ENCODE measurements at places on chromosomes 5 and 9. TPM values are rescaled to one million over a fixed set of nuclear protein-coding genes. Genes with fewer than 3 reads are reported as not detected.

The C6 gene
- not detected for total RNA-seq

The SLC34A1 gene
- not detected for total RNA-seq

The PCDHGA5 gene
- 2.2 TPM for total RNA-seq

- no peak for DNase-seq
These were observed 216.8 kb downstream of the PAX5 start for GRCh38 chr9:36817160-36817834.

GRCh38 chr5:80220245-80220897 lies 35.5 kb downstream of the SERINC5 start:
- DNase-seq, result no peak

DNA sequence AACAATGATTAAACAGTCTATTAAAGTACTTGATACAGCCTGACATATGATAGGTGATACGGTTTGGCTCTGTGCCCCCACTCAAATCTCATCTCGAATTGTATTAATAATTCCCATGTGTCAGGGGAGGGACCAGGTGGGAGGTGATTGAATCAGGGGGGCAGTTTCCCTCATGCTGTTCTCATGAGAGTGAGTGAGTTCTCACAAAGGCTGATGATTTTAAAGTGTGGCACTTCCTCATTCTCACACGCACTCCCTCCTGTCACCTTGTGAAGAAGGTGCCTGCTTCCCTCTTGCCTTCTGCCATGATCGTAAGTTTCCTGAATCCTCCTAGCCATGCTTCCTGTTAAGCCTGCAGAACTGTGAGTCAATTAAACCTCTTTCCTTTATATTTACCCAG lies 40.1 kb upstream of the TARS1 start:
- no peak for DNase-seq

- peak; percentile 17 for DNase-seq
These were observed 19.7 kb downstream of the CAMSAP1 start for GRCh38 chr9:135887585-135888050.

DNA sequence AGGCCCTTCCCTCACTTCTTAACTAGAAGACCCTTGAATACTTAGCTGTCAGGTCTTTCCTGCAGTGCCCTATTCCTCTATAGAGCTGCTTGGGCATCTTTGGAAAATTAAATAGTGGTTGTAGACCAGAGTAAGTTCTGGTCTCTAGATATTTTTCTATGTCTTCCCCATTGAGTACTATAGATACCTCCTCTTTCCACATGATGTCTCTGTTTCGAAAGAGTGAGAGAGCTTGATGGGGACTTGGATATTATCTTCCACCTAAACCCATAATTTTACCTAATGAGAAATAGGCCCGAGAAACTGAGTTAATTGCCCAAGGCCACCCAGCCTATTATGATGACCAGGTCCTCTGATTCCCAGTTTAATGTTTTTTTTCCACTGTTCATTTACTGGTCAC lies 40.2 kb downstream of the SPEF2 start:
- no peak for DNase-seq

GRCh38 chr9:38008168-38009034 lies 60.6 kb downstream of the SHB start:
- peak; percentile 64 for DNase-seq

- DNase-seq, result no peak
These were observed 406.1 kb downstream of the ICE1 start for GRCh38 chr5:5828619-5829018.

DNA sequence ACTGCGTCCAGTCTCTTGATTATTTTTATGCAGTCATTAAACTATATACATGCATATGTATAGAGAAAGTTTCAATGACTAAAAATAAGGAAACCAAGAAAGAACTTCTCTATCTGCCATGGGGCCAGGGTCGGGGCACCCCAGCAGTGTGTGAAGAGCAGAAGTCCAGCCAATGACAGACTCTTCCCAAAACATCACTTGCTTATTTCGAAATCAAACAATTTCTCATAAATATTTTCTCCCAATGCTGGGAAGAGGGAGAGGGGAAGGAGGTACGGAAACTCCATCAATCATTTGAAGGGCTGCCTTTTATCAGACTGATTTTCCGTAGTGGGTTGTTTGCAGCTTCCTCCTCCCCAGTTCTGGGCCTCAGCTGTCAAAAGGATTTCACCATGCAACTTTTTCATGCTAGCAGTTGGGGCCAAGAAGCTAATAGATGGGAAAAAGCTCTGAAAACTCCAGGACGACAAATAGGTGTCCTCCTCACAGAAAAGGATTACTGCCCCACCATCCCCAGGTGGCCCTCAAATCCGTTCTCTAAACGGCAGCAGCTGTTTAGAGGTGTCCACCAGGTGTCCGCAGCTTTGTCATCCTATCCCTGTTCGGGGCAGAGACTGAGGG lies 617 bp upstream of the FPGS start:
- no peak for DNase-seq

DNA sequence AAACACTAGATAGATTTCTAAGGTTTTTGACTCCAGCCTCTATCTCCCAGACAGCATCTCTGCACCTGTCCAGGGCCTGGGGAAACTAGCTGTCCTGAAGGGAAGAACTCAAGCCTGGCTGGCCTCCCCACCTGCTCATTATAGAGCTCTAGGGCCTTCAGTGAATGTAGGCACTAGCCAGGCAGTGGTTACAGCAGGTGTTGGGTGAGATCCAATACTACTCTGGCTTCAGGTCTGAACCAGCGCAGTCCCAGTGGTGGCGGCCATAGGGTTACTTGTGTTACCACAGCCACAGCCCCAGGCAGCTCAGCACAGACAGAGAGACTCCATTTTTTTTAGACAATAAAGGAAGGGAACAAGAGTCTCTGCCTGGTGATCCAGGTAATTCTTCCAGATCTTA lies 449.2 kb downstream of the IRX1 start:
- no peak for DNase-seq

DNA sequence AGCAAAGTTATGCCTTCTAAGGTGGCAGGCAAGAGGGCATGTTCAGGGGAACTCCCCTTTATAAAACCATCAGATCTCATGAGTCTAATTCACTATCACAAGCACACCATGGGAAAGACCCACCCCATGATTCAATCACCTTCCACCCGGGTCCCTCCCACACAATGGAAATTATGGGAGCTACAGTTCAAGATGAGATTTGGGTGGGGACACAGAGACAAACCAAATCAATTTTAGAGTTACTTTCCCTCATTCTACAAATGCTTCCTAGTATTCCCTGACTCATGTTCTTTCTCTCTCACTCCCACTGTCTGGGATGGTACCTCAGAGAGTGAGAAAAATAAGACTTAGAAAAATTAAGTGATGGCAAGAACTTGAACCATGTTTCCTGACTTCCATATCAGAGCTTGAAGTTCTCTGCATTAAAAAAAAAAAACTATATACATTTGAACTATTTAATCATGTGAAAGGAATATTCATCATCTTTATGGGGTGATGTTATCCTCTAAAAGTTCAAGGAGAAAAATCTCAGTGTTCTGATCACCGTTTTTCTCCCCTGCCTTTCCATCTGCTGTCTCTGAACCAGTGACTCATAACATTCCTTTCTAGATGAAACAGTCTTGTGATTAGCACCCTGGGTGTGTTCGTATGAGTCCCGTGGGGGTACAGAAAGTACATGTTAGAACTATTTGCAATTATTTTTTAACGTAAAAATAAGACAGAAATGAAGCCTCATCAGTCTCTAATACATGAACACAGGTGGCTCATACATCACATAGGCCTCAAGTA lies 282.9 kb downstream of the SLF1 start:
- peak; percentile 64 for DNase-seq

GRCh38 chr9:38042626-38043357 lies 26.2 kb downstream of the SHB start:
- DNase-seq, result no peak

- DNase-seq, result no peak
These were observed 17.0 kb upstream of the CRB2 start for GRCh38 chr9:123338710-123339665.

DNA sequence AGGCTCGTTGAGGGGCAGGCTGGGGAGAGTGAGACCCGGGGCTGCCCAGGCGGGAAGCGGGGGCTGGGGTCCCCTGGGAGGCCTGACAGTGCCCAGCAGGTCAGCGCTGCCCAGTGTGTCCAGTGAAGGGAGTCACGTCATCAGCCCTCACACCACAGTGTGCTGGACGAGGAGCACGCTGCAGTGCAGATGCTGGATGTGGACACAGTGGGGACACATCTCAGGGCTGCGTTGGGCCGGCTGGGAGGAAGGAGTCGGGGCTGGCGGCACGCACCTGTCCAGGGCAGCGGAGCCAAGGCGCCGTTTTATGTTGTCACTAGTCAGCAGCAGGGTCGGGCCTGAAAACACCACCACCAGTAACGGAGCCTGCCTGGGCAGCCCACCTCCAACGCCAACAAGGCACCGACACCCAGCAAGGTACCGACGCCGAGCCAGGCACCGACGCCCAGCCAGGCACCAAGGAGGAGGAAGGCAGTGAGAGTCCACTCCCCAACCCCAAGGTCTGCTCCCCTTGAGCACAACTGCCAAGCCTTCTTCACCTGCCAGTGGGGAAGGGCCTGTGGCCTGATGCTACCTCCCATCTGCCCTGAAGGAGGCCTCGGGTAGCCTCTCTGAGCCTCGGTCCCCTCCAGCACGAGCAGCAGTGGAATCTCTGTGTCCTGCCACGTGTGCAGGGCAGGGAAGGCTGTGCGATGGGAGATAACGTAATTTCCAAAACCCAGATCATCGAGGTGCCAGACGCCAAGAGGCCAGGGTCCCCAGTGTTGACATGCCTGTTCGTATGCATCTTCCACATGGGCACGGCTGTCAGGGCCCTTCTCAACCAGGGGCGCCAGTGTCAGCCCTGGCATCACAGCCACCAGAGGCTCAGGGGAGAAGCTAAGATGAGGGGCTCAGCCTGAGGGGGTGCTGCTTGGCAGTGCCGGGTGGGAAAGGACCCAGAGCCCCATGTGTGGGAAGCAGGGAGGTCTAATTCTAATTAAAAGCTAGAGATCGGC lies 21.9 kb upstream of the NSMF start:
- no peak for DNase-seq

GRCh38 chr9:107600060-107600573 lies 110.5 kb upstream of the KLF4 start:
- no peak for DNase-seq

DNA sequence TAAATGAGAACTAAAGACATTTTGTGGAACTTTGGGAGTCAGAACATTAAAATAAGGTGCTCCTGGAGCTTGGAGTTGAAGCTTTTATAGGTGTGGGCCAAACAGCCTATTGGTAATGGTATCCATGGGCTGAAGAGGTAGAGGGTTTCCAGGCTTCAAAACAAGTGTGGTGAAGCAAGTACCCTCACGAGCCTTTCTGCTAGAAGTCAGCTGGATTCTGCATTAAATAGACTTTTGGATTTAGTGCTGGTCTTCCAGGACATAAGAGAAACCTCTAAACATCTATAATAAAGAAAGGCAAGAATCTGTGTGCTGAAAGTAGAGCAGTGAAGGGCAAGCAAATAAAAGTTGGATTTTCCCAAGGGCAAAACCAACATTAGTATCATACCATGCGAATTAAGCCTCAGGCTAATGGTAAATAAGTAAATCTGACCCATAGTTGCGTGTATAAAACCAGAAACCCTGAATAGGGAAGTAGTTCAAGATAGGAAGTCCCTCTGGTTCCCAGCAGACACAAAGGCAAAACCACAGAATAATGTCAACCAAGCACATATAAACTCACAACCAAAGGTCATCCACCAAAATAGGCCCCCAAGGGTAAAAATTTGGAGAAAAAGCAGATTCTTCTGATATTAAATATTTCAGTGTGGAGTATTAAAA lies 306.3 kb downstream of the TLE4 start:
- no peak for DNase-seq

GRCh38 chr5:99248066-99248465 lies 319.3 kb upstream of the CHD1 start:
- no peak for DNase-seq

DNA sequence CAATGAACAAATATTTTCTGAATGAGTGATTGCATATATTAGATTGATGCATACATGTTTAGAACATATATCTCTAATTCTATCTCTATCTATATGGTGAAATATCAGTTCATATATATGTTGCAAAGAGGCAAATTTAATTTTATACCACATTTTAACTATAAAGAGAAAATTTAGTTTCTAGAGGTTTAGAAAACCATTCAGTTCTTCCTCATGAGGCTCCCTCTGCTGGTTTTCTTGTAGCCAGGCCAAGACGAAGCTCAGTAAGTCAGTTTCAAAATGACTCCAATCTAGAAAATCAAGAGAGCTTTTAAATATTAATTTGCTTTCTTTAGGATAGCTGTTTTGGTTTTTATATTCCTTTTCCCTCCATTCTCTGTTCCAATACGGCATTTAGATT lies 312.1 kb downstream of the TMEM232 start:
- DNase-seq, result peak; percentile 11

GRCh38 chr5:11467588-11467987 lies 436.7 kb downstream of the CTNND2 start:
- DNase-seq, result no peak

DNA sequence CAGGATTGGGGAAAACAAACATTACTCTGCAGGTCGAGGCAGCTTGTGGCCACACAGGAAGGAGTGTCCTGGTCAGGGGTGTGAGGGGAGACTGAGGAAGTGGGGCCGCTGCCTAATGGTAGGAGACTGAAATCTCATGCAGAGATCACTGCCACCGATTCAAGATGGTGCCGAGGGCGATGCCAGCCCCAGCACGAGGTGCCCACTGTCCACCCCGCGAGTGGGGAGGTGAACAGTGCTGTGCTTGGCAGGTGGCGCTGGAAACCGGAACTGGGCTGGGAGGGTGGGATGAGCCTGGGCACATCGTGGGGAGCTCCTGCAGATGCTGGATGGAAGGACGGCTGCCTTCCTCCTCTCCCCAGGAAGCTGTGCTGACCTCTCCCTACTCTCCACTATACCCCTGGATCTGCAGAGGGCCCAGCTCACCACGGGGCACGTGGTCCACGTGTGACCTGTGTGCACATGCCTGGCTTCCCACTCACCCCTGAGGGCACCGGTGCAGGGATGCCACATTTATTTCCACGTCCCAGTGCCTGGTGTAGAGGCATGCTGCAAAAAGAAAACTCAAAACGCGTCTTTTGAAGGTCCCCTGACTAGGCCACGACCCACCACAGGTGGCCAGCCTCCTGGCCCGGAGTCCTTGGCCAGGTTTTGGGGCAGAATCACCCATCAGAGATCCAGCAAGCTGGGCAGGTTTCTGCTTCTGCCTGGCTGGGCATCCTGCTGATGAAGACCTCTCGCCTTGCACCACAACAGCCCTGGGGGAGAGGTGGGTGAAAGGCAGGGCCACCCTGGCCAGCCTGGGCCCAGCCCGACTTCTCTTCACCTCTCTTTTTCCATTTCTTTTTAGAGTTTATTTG lies 71.7 kb upstream of the FCN1 start:
- no peak for DNase-seq
